ENCODE measurements at places on chromosomes 4 and X.

GRCh38 chrX:68666580-68666979 is 19.1 kb downstream of the STARD8 start:
- no peak for DNase-seq

- DNase-seq = peak; percentile 58
These were observed 27.3 kb downstream of the PRDX4 start for GRCh38 chrX:23694606-23695005.

GRCh38 chrX:10811111-10811510 is 190.7 kb upstream of the MID1 start:
- no peak for DNase-seq

DNA sequence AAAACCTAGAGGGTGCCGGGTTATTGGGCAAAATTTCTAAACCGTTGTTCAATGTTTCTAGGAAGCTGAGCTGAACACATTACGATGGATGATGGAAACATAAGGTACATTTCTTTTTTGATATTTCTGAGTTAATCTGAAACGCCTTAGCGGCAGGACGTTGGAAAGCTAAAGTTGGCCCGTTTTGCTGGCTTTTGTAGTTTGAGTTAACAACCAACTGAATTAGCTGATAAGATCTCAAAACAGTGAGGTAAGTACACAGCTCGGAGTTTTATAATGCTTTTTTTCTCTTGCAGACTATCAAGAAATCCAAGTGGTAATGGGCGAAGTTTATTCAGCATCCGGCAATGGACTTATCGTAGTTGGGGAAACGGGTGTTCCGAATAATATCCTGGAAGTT is 73.5 kb downstream of the PRSS12 start:
- DNase-seq = no peak
